ENCODE measurements at places on chromosomes 3 and 15.

- no peak for DNase-seq
These were observed 17.5 kb upstream of the SPTSSB start for GRCh38 chr3:161388855-161389254.

- no peak for DNase-seq
These were observed 72.3 kb downstream of the ITGB5 start for GRCh38 chr3:124814620-124815421.

DNA sequence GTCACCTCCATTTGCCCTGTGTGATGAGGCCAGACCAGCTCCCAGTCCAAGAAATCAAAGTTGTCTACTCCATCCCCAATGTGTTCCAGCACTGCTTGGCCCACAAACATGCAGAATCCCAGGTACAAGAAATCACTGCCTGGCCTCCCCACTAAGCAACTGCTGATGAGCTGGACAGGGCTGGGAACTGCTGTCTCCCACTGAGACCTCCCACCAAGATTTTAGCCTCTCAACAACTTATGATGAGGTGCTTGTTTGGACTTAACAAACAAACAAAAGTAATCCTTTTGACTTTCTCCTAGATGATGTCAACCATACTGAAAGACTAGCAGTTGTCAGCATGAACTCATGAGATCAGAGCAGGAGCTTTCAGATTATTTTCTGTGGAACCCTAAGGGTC lies 260.1 kb upstream of the UBE2E2 start:
- DNase-seq = no peak

GRCh38 chr15:51203797-51204196 lies 109.1 kb upstream of the TNFAIP8L3 start:
- DNase-seq = peak; percentile 92

GRCh38 chr15:64426845-64427465 lies 33.4 kb upstream of the ZNF609 start:
- DNase-seq = peak; percentile 3

DNA sequence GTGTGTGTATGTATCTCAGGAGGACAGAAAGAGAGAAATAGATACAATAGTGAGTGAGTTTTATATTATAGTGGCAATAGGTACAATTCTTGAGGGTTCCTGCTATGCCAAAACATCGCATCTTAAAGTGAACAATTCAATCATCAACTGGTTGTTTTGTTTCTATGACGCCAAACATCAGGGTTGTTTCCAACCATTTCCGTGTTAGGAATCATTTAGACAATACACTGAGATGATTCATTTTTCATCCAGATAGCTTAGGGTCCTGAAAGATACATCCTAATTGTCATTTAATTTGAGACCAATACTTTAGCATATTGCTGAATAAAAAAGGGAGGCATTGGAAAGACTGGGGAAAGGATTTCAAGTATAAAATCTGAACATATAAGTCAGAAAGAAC lies 472.2 kb downstream of the MCTP2 start:
- no peak for DNase-seq

GRCh38 chr3:192904632-192905289 lies 12.9 kb downstream of the MB21D2 start:
- DNase-seq = no peak

GRCh38 chr3:47590216-47590615 lies 11.6 kb upstream of the CSPG5 start:
- DNase-seq = no peak

GRCh38 chr3:127799476-127800222 lies 22.7 kb downstream of the MGLL start:
- DNase-seq = peak; percentile 79

DNA sequence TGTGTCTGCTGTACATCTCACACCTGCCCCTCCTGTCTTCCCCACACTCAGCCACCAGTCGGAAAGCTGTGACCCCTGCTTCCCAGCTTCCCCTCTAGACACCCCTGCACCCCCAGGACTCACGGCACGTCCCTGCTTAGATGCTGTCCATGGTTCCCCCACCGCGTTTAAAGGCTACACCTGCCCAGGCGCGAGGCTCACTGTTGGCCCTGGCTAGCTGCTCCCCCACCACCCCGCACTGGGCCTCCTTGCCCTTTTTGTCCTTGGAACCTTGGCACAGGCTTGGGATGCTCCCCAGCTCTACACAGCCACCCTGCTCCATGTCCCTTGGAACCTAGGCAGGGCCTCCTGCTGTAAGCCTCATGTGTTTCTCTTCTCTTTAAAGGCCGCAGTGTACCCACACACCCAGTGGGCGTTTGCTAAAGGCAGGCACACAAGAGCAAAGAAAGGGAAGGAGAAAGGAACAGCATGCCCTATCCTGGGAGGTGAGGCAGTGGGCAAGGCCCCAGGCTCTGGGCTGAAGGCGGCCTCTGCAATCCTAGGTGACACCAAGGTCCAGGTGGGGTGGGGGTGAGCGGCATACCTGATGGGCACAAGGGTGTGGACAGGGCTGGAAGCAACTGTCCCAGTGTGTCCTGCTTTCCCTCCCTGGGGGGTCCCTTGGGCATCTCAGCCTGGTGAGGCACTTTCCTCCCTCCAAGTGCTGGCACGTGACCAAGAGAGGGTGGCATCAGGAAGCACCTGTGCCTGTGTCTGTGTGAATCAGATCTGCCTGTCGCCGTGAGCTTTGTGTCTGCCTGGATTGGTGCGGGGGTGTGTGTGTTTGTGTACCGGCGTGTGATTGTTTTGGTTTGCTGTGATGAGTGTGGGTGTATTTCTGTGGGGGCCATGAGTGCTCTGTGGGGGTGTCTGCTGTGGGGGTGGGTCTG lies 54.4 kb downstream of the TPRA1 start:
- DNase-seq = no peak

Measured in stromal cell of bone marrow (primary cell).